Stimulated activated CD4-positive, alpha-beta T cell treated with anti-CD3 and anti-CD28 coated beads, Interleukin-12 subunit alpha, Interleukin-12 subunit beta, amount 100 ng/mL, for 4 hours (primary cell): ENCODE measurements at places on chromosomes 4 and X.

DNA sequence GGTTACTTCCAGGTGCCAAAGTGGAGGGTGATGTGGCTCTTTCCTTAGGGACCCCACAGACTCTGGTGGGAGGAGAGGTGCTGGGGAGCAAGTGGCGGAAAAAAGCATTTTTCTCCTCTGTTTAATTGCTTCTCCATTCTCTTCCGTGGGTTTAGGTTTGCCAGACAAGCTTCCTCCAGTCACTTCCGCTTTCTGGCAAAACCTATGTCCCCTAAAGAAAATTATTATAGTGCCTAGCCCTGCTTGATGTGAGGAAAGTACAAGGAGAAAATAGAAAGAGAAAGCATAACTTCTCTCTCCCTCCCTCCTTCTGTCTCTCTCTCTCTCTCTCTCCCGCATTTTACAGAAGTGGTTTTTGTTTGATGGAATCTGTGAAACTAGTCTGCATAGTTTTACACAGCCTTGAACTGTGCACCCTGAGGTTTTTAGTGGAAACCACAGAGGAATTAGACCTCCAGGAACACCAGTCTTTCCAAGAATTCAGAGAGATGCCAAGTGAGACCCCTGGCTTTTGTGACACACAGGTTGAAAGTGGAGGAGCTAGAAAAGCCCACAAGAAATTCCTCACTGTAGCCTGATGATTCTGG is 231.1 kb upstream of the ANXA3 start:
- DNase-seq = no peak

GRCh38 chr4:117817301-117817700 is 217.0 kb upstream of the NDST3 start:
- DNase-seq = no peak

- no peak for DNase-seq
Observed at GRCh38 chr4:147733716-147734344, 1.9 kb downstream of the ARHGAP10 start.

- no peak for DNase-seq
Observed at GRCh38 chrX:52166840-52167239, 17.8 kb upstream of the MAGED4 start.

DNA sequence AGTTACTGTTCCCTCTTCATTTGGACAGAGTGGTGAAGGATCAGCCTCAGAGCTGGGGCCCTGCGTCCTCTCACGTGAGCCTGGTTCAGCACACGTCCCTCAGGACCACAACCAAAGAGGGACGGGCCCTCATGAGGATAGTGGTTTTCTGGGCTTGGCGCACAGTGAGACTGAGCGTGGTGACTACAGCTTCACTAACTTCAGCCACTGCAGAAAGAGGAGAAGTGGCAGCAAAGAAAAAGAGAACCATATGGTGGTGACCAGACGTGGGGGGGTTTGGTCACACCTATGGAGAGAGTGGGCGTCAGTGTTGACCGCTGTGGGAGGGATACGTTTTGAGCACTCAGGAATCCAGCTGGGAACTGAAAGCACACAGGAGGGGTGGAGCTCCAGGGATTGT is 21.8 kb upstream of the TNIP3 start:
- no peak for DNase-seq

DNA sequence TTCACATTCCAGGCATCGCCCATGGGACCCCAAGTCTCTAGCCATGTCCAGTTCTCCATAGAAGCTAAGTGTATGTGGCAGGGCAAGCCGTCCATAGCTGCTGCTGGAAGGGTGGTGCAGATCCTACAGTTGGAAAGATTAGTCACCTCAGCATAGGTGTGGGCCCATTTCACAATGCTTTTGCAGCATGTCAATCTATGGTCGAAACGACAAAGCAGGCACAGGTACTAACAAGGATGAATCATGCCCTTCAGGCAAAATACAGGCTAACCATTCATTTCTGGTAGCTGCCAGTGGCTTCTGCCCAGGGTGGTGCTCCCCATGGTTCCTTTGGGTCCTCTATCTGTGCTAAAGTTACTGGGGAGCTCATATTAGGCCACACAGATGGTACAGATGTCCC is 225.2 kb downstream of the ADGRL3 start:
- no peak for DNase-seq

DNA sequence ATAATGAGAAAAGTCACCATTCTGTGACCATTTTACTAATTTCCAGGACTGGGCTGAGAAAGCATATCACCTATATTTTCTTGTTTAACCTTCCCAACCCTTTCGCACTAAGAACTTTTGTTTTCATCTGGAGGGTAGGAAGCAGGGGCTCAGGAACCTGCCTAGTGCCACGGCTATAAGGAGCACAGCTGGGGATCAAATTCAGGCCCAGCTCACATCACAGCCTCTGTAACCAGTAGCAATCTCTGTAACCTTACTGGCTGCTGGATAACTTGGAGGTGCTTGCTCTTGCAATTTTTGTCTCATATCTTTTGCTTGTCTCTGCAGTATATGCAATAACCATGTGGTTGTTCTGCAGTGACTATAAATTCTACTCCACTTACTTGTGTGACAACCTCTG is 76.7 kb upstream of the PLAC1 start:
- no peak for DNase-seq

GRCh38 chr4:15598644-15599043 is 56.5 kb downstream of the FBXL5 start:
- DNase-seq = no peak

DNA sequence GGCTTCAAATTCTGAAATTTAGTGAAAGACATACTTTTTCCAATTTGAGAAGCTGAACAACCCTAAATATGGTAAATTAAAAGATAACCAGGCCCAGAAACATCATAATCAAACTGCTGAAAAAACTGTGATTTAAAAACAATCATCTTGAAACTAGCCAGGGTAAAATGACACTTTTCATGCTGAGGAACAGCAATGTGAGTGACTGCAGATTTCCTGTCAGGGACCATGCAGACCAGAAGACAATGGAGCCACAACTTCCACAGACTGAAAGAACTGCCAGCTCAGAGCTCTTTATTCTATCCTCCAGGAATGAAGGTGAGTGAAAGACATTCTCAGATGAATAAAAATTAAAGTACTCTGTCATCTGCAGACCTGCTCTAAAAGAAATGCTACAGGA is 73.3 kb downstream of the NAT8L start:
- DNase-seq = no peak

DNA sequence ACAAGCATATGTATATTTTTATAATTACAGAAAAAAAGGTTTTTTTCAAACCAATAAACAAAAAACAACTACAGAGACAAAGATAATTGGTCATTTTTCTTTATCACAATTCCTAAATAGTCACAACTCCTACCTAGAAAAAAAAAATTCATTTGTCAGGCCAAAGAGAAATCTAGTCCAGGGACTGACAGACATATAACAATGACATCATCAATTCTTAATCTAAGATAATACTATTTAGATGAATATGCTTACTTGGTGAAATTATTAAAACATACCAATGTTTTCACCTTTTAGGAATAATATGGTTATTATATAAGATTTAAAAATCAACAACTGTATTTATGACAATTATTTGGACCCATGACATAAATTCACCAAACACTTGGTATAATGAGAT is 48.4 kb downstream of the CHM start:
- DNase-seq = no peak

GRCh38 chrX:132171881-132172280 is 44.1 kb upstream of the FRMD7 start:
- no peak for DNase-seq

GRCh38 chr4:24102621-24103020 is 212.8 kb upstream of the PPARGC1A start:
- DNase-seq = no peak

DNA sequence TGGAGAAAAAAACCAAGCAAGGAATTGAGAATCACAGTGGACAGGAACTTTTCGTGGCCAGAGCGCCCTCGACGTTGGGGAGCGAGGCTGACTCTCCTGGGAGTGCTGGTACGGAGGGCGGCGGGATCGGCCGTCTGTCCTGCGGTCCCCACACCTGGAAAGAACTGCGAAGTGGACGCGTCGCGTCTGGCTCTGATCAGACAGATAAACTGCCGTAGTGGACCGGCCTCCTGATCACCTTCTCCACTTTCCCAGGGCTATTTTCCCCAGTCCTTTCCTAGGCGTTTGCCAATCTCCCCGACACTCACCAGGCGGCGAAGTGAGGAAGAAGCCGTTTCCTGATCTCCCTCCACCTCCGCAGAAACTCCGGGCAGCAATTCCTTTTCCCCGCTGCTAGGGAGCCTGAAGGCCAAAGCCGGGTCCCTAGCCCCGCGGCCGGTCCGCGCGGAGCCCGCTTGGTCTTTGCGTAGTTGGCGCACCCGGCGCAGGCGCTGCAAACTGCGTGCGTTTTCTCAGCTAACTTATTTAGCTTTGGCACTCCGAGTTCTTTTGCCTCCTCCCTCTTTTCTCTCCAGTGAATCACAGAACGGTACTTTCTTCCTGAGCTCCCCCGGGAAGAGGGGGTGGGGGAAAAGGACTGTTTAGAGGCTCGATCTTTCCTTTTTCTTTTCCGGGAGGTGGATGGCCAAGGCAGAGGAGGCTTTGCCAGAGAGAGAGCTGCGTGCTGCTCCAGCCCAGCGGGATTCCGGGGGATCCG is at the start of gene ARSJ:
TSS of gene ARSJ (minus strand) at position 500 of the 757 bp plus-strand sequence. CDS start 813 bp downstream, outside the sequence.
- DNase-seq = peak; percentile 26

DNA sequence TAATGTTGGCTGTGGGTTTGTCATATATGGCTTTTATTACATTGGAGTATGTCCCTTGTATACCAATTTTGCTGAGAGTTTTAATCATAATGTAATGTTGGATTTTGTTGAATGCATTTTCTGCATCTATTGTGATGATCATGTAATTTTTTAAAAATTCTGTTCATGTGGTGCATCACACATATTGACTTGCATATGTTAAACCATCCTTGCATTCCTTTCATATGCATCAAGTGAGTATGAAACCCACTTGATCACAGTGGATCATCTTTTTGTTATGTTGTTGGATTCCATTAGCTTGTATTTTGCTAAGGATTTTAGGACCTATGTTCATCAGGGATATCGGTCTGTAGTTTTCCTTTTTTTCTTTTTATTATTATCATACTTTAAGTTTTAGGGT is 12.1 kb downstream of the HEPH start:
- no peak for DNase-seq

- no peak for DNase-seq
Observed at GRCh38 chr4:101037938-101038413, 309.4 kb downstream of the PPP3CA start.

DNA sequence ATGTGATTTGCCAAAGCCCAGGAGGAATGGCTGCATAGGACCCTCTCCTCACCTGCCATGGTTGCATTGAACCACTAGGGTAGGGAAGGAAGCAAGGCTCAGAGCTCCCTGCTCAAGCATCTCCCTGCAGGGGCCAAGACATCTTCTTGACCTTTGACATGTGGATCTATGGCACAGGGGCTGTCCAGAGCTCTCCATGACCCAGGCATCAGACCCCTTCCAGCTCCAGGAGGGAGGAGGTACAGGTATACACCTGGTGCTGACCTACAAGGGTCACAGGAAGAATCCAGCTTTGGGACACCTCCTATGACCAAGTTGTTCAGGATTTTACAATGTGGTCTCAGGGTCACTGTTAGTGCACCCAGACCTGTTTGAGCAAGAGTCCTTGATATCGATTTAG is 23.2 kb upstream of the ASMTL start:
- DNase-seq = no peak

- no peak for DNase-seq
Observed at GRCh38 chr4:123390846-123391456, 5.6 kb upstream of the SPRY1 start.
